ENCODE measurements at places on chromosomes 7 and 10.

DNA sequence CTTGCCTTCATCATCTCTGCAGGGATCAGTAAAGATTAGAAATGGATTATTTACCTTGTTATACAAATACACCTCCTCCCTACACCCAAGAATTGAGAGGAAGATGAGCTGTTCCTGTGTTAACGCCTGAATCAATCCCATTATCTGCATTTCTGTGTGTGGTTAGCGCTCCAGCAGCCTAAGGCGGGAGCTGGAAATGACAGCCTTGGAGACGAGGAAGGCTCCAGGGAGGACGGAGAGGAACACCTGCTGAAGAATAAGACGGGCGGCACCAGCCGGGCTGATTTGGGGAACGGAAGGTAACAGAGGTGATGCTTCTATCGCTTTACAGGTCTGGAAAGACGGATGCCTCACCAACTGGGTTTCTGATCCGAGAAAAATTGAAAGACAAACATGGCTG lies 34.2 kb upstream of the DDC start:
- DNase-seq = no peak

DNA sequence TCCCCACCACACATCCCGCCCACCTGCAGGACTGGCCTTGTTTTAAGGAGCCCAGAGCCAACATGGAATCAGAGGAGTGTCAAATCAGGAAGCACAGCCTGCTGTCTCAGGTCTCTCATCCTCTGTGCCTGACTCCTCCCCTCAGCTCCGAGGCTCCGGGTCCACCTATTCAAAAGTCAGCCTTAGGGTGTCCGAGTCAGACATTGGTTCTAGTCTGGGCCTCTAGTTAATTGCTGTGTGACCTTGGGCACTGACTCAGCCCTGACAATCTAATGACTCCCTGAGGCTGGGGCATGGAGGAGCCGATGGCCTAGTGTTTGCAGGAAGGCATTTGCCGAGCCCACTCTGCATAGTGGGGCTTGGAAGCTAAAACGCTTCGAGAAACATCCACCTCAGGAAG lies 223.1 kb upstream of the PPP2R2D start:
- no peak for DNase-seq

GRCh38 chr10:95208702-95209391 lies 14.8 kb downstream of the ACSM6 start:
- DNase-seq = no peak

GRCh38 chr7:41436139-41436538 lies 266.8 kb downstream of the INHBA start:
- DNase-seq = no peak

GRCh38 chr10:11595395-11595692 lies 16.1 kb downstream of the USP6NL start:
- no peak for DNase-seq

- DNase-seq = no peak
These were observed 80.0 kb downstream of the SLC25A13 start for GRCh38 chr7:96241855-96242254.

GRCh38 chr10:100725071-100725471 lies 20.3 kb upstream of the PAX2 start:
- no peak for DNase-seq

DNA sequence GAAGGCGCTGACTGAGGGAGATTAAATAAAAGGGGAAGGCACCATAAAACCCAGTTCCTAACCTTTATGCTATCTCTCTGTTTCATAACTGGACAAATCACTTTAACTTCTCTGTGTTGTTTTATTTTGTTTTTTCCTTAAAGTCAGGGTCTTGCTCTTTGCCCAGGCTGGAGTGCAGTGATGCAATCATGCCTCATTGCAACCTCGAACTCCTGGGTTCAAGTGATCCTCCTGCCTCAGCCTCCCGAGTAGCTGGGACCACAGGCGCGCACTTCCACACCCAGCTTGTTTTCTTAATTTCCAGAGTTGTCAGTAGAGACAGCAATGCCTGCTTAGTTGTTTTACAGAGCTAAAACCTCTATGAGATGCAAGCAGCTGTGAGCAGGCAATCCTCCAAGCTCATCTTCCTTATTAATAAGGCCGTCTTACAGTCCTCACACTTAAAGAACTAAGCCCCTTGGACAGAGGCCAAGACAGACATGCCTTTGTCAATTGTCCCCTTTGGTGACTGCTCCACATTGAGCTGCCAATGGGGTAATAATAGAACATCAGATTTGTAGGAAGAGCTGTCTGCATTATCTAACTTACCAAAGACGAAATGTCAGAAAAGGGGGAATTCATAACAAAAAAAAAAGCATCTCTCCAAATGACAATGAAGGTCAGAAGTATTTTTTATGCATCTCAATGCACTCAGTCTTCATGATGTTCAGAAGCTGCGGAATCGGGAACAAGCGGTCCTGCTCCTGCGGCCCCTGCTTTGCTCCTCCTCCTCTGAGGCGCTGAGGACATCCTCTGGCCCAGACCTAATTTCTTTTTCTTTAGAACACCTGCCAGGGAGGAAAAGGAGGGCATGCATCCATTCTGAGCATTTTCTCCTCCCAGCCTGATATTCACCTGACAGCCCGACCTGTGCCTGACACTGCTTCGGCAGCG lies 62.7 kb upstream of the RNF32 start:
- DNase-seq = no peak

DNA sequence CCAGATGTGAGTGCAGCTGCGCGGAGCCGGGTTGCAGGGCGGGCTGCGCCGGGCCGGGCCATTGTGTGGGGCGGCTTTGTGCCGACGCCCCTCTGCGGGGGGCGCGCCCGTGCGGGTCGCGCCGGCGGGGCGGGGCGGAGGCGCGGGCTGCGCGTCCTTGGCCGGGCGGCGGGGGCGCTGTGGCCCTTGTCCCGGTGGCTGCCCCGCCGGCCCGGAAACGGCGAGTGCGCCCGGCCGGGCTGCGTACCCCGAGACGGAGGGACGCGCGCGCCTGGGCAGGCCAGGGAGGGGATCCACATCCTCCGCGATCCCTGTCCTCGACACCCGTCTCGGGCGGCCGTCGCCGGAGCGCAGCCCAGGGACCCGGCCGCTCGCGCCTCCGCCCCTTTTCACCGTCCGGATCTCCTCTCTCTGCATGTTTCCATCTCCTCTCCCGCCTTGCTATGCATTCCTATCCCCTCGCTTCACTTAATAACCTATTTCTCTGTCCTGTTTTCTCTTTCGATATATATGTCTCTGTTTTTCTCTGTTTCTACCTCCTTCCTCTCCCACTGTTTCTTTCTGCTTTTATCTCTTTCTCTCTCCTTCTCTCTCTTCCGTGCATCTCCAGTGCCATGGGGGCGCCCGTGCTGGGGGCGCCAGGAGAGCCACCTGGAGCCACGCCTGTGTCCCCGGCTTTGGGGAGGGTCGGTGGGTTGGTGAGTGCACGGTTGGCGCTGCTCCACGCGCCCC lies 765 bp downstream of the PFKFB3 start:
- DNase-seq = no peak

Measured in NCI-H187 treated with DMSO at 0.1 percent for 48 hours (cell line).